ENCODE measurements at places on chromosomes 7 and 10.

- no peak for DNase-seq
Observed at GRCh38 chr7:50497068-50497642, 47.0 kb upstream of the FIGNL1 start.

- DNase-seq = no peak
Observed at GRCh38 chr7:126569402-126569801, 683.3 kb downstream of the GRM8 start.

DNA sequence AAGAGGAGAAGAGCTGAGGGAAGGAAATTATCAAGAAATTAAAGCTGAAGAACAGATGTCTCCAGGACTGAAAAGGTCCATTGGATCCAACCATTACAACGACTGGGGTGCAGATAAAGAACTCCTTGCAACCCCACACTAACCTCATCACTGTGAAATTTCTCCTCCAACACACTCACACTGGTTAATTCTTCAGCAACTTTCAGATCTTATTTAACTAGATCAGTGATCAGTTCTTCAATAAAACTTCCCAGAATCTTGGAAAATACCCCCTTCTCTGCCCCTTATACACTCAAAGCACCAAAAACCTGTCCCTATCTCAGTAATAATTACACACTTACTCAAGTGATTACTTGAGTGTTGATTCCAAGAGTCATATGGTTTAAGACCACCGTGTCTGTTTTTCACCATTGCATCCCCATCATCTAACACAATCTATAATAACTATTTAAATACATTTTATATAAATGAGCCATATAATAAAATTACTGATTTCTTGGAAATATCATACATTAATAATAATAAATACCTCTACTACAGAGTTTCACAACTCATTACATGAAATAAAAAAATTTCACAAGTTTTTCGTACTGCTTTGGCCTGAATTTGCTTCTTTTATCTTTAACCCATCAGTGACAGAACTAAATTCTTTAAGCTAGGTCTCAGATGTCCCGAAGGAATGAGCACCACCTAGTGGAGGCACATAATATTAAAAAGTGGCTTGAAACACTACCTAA lies 123.7 kb downstream of the MPP7 start:
- no peak for DNase-seq

DNA sequence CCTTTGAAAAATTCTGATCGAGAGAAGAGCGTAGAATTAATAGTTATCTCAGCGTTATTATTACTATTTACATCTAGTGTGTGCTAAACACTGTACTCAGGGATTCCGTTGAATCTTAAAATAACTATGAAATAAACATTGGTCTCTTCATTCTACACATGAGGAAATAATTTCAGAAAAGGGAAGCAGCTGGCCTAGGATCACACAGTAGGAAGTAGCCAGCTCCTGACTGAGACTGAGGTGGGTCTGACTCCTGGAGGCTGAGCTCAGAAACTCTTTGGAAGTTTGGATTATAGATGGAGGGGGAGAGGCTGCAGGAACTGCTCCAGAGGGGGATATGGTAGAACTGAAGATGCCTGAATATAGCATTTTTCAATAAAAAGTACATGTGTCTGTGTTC lies 183.9 kb upstream of the WDR11 start:
- no peak for DNase-seq

DNA sequence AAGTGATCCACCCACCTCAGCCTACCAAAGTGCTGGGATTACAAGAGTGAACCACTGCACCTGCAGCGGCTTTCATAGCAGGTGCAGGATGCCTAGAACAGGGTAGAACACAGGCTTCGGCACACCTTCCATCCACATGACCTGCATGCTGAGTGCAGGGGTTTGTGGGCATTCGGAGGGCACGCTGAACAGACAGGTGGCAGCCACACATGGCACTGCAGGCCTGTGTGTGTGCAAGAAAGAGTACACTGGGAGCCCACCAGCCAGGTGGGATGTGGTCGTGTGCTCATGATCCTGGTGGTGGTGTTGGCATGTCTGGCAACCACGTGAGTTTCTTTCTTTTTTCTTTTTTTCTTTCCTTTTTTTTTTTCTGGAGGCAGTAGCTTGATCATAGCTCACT lies 38.4 kb downstream of the GRID2IP start:
- no peak for DNase-seq

GRCh38 chr7:26777385-26777784 lies 87.0 kb downstream of the SKAP2 start:
- no peak for DNase-seq

- DNase-seq = no peak
Observed at GRCh38 chr7:107700570-107700969, 39.9 kb downstream of the SLC26A4 start.

DNA sequence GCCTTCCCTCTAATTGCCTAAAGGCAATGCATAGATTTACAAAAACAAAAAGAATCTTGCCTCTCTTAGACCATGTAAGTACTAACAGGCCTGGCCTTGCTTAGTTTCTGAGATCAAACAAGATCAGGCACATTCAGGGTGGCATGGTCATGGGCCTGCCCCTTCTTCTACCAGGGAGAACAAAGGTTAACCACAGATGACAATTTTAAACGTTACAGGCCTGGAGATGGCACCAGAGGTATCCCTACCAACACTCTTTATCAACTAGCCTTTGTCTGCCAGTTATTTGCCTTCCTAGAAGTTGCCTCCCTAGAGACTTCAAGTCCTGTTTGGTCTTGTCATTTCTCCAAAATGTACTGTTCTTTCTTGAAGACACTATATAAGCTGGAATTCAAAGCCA lies 252.6 kb downstream of the DOCK4 start:
- no peak for DNase-seq

DNA sequence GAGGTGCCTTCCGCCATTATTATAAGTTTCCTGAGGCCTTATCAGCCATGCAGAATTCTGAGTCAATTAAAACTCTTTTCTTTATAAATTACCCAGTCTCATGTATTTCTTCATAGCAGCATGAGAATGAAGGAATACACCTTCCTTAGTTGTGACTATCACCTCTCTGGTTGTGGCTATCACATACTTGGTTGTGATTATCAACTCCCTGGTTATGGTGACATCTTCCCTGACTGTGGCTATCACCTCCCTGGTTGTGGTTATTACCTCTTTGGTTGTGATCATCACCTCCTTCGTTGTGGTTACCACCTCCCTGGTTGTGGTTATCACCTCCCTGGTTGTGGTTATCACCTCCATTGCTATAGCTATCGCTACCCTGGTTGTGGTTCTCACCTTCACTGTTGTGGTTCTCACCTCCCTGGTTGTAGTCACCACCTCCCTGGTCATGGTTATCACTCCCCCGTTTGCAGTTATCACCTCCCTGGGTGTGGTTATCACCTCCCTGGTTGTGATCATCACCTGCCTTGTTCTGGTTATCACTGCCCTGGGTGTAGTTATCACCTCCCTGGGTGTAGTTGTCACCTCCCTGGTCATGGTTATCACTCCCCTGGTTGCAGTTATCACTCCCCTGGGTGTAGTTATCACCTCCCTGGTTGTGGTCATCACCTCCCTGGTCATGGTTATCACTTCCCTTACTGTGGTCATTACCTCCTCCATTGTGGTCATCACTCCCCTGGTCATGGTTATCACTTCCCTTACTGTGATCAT lies 105.9 kb downstream of the GPR26 start:
- DNase-seq = no peak

DNA sequence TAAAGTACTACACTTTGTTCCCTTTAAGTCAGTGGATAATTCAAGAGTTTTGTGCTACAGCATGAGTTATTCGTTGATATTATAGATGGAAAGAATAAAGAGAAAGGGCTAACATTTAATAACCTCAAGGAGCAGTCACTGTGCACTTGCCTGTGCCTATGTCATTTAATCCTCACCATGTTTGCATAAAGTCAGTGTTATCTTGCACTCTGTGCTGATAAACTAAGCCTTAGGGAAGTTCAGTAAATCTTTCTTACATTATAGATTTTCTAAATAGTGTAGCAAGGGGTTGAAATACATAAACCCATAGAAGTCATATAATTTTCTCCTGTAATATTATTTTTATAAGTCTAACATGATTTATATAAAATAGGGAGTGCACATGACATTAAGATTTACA lies 103.1 kb downstream of the TMEM26 start:
- DNase-seq = no peak

GRCh38 chr7:69992938-69993337 lies 394.7 kb downstream of the AUTS2 start:
- DNase-seq = no peak

DNA sequence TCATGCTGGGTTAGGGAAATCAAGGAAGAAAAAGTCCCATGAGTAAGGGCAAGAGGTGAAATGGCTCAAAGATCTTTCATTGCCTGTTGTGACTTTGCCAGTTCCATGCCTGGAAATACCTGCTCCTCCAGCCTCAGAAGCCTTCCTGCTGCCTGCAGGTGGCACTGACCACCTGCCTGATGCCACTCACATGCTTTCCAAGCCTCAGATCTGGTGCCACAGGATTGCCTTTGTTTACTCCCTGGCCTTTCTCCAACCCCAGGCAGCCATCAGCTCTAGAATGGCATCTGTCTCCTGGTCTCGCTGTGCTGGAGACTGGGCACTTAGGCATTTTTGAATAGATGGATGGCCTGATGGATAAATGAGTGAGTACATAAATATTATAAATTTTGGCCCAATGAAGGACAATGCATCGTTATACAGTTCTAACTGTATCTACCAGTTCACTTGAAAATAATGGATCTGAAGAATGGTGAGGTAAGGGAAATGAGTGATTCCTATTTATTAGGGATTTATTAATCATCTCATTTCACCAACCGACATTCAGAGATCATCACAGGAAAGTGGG lies 657.2 kb downstream of the INHBA start:
- DNase-seq = no peak

DNA sequence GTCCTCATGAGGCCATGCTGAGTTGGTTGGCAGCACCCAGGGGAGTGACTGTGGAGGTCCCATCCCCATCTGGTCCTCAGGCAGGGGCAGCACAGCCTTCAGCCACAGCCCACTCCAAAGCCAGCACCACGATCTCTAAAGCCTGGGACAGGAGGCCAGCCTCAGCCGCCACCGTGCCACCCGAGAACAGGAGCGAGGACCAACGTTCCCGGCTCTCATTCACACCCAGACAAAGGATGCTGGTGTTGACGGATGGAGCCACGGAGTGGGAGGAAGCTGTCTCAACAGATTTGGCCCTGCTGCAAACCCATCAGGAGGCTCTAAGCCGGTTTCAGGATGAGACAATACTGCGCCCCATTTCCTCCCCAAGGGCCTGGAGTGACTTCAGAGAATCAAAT lies 42.7 kb upstream of the PPP2R2D start:
- no peak for DNase-seq

DNA sequence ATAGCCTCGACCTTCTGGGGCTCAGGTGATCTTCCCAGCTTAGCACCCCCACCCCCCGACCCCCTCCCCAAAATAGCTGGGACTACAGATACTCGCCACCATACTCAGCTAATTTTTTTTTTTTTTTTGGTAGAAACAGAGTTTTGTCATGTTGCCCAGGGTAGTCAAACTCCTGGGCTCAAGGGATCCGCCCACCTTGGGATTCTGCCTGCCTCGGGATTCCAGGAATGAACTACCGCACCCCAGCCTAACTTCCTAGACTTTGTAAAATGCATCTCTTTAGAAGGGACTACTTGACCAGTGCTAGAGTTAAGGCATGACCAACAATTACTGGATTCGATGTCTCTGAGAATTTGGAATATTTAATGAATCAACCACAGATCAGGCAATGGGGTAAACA lies 85.9 kb downstream of the MDFIC start:
- DNase-seq = no peak

DNA sequence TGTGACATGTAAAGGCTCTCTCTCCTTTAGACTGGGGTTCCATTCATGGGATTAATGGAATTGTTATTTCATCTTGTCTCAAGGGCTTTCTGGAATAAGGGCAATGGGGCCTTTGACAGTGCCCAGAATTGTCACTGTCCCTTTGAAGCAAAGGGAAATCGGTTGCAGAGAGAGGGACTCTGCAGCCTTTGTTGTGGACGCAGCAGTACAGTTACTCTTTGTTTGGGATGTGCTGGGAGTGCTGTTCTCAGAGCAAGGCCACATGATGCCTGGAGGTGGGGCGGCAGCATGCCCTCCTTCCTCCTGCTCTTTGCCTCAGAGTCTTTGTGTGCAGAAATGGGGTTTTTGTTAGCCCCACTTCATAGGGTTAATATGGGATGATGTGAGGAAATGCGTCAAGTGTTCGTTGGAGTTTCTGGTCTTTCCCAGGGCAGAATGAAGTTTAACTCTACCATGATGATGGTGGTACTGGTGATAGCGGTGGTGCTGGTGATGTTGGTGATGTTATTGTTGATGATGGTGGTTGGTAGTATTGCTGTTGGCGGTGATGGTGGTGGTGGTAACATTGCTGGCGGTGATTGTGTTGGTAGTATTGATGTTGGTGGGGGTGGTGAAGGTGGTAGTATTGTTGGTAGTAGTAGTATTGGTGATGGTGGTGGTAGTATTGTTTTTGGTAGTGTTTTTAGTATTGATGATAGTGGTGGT lies 45.3 kb downstream of the DOCK1 start:
- DNase-seq = no peak

- no peak for DNase-seq
Observed at GRCh38 chr7:150356265-150356897, 12.2 kb upstream of the REPIN1 start.

- DNase-seq = no peak
Observed at GRCh38 chr7:135001390-135002165, 15.3 kb downstream of the AGBL3 start.

DNA sequence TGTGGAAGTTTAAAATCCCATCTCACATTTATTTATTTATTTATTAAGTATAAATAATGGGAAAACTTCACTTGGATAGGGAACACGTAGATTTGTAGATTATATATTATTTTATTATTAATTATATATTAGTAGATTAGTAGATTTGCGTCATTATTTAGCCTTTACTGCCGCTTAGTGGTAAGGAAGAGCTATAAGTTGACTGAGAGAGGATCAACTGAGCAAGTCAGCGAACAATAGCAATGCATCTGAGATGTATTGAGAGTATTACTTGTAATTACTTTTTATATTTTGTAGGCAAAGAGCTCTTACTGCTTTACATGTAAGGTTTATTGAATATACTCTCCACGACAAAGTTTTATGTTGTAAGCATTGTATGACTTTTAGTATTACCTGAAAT lies 244.5 kb upstream of the ANKRD30A start:
- no peak for DNase-seq

- peak; percentile 77 for DNase-seq
Observed at GRCh38 chr7:151017953-151018420, 6.3 kb downstream of the ATG9B start.

GRCh38 chr10:75541411-75541810 lies 110.0 kb downstream of the LRMDA start:
- DNase-seq = no peak

- DNase-seq = no peak
Observed at GRCh38 chr7:9981742-9982349, 991.8 kb upstream of the PHF14 start.

GRCh38 chr7:93559639-93560491 lies 14.7 kb downstream of the CALCR start:
- DNase-seq = no peak

GRCh38 chr7:2508327-2509215 lies 11.0 kb upstream of the LFNG start:
- DNase-seq = no peak

DNA sequence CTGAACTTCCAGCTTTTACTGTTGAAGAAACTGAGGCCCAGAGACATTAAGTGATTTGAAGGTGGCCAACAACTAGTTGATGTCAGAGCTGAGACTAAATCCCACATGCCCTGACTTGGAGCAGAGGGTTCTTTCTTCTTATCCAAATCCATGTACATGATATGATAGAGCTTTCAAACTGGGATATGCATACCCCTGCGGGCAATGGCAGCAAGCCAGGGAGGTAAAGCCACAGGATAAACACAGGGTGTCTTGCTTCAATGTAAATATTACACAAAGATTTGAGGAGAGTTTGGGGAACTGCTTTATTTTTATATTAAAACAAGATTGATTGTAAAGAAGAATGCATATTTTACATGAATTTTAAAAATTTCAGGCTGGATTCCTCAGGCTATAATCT lies 2.3 kb upstream of the LRRC72 start:
- DNase-seq = no peak
